ENCODE measurements at places on chromosomes 2 and 18. TPM values are rescaled to one million over a fixed set of nuclear protein-coding genes. Genes with fewer than 3 reads are reported as not detected.
A peak's percentile ranks its signal among the peaks of the same experiment; 100 is the strongest.

TXNDC2 gene
- not detected for total RNA-seq

DSG1 gene
- not detected for total RNA-seq

- DNase-seq, result no peak
Measured at GRCh38 chr2:25529034-25529433, 144.3 kb downstream of the DTNB start.

GRCh38 chr2:70647873-70648481 lies 94.4 kb upstream of the TGFA start:
- DNase-seq, result peak; percentile 71

- no peak for DNase-seq
Measured at GRCh38 chr2:20049637-20050036, 1.8 kb downstream of the LAPTM4A start.
